ENCODE measurements at places on chromosomes 12 and 14.

DNA sequence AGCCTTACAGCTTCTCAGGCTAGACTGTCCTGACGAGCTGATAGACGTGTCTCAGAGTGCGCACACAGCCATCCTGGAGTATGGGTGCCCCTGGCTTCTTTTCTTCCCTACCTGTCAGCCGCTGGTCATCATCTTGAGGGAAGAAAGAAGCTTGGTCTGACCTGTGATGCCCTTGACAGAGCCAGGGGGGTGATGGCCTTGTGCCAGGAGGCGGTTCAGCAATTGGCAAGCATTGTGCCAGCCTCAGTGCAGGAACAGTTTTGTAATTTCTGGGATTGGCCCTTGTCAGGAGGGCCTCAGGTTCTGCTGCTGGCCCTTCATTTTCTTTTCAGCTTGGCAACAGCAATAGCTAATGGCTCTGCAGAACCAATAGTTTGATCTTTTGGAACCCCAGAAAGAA is 80.1 kb downstream of the ADCK1 start:
- no peak for DNase-seq

- DNase-seq: no peak
Observed at GRCh38 chr12:128649902-128650301, 173.9 kb downstream of the SLC15A4 start.

GRCh38 chr12:98646294-98647090 is 1.4 kb downstream of the APAF1 start:
- DNase-seq: no peak

- DNase-seq: no peak
Observed at GRCh38 chr14:106187216-106187615, 660.8 kb downstream of the TMEM121 start.

- no peak for DNase-seq
Observed at GRCh38 chr14:56794088-56794556, 16.2 kb downstream of the OTX2 start.

Data from NCI-H1436 (cell line).